SJSA1 (cell line): ENCODE measurements at places on chromosomes 2 and 18. TPM values are rescaled to one million over a fixed set of nuclear protein-coding genes. Genes with fewer than 3 reads are reported as not detected.
A peak's percentile ranks its signal among the peaks of the same experiment; 100 is the strongest.

GRCh38 chr2:241565411-241565810, 6.9 kb downstream of the BOK start:
- H3K27me3 ChIP-seq, result no peaks in the 10 kb centered on the region
- peak overlapping the region; percentile 60 for H3K27ac ChIP-seq

- H3K27me3 ChIP-seq, result no peaks in the 10 kb centered on the region; the same call in 1 of the 2 replicates
- no peak overlapping the region for H3K27ac ChIP-seq
- DNase-seq, result no peak
- no peak overlapping the region for H3K4me3 ChIP-seq
- no peaks in the 10 kb centered on the region for H3K36me3 ChIP-seq
Measured at GRCh38 chr2:15895615-15896469, 44.5 kb upstream of the MYCN start.

The ZNF396 gene
- 0.69 and 0.79 TPM in 2 replicates for total RNA-seq

The RAMP1 gene
- 0.22 and 1.7 TPM in 2 replicates for total RNA-seq
